8988T (cell line): ENCODE measurements at places on chromosomes 12 and 14.

- no peak for DNase-seq
Observed at GRCh38 chr12:68482014-68482413, 128.7 kb upstream of the RAP1B start.

- DNase-seq, result no peak
Observed at GRCh38 chr14:33480071-33480886, 470.6 kb downstream of the EGLN3 start.

DNA sequence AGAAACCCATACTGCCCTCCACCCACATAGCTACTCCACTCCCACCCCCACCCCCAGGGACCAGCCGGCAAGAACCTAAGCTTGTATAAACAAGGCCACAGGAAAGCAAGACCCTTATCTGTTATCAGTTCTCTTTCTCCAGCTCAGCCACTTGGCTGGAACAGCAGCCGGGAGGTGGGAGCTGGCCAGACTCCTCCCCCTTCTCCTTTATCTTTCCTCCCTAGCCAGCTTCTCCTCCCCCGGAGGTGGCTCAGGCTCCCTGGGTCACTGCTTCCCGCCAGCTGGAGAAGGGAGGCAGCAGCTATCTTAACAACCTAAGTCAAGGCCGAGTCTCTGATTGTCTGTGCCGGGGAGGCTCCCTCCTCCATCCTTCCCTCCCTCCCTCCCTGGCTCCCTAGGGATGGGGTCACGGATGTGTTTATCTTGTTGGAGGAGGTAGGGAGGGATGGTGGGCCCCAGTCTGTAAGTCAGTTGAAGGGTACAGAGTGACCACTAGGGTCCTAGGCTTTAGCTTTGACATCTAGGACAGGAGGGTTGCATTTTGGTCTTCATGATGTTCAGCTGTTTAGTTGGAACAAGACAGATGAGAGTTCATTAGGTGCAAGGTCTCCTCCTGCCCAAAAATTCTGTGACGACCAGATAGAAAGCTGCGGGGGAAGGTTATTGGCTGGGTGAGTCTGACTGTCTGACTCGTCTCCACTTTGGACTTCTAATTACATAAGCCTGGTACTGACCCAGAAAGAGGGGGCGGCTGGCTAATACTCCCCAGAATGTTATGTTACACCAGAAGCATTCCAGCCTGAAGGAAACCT, 29.7 kb downstream of the ZFP36L1 start:
- no peak for DNase-seq

DNA sequence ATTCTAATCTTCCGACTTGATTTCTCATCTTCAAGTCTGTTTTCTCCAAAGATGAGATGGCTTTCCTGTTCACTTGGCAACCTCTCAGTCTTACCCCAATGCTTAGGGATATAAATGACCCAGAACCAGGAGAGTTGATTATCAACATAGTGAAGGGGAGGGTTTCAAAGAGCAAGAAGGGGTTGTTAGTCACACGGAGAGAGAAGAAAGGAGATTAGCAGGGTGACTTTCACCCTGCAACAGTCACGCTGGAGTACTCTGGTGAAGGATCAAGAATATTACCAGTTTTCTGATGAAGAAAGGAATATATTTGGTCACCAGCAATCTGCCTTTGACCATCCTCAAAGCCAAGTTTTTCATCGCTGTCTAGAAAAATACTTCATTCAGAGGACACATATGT, at the start of gene TMEM52B:
TSS of gene TMEM52B (plus strand) at position 212 of the 400 bp plus-strand sequence. CDS start 543 bp downstream, outside the sequence.
- DNase-seq, result no peak

- peak; percentile 40 for DNase-seq
Observed at GRCh38 chr12:95623554-95624170, 72.4 kb upstream of the USP44 start.
